AG09309 (cell line): ENCODE measurements at places on chromosomes 11 and 22.

GRCh38 chr11:125637840-125638239 is 12.9 kb downstream of the CHEK1 start:
- no peak for DNase-seq

DNA sequence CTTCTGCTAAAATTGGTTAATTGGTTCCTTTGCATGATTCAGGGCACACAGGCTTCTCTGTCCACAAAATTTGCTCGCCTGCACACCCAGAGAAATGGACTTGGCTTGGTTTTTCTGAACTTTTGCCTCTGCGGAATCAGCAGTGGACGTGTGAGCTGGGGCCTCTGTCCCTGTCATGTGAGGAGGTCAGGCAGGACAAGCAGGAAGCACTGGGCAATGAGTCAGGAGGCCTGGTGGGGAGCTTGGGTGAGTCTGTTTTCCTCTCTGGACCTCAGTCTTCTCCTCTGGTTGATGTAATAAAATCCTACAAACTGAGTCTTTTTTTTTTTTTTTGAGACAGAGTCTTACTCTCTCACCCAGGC is 10.4 kb upstream of the CELSR1 start:
- DNase-seq, result peak; percentile 70

GRCh38 chr22:41198027-41198580 is 7.0 kb upstream of the L3MBTL2 start:
- DNase-seq, result no peak

DNA sequence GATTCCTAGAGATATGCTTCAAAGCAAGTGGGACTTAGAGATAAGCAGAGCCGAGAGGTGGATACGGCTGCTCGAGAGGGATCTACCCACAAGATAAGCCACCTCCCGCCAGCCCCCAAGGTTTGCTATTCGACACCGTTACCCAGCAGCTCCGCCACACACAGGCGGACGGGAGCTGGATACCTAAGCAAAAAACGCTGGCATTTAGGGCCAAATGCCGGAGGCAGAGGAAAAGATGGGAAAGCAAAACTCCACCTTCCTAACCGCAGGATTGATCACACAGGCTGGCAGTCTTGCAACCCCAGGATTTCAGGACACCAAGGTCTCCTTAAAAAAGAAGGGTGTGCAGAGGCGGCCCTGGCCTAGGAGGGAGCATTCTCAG is 709 bp downstream of the FTH1 start:
- no peak for DNase-seq

DNA sequence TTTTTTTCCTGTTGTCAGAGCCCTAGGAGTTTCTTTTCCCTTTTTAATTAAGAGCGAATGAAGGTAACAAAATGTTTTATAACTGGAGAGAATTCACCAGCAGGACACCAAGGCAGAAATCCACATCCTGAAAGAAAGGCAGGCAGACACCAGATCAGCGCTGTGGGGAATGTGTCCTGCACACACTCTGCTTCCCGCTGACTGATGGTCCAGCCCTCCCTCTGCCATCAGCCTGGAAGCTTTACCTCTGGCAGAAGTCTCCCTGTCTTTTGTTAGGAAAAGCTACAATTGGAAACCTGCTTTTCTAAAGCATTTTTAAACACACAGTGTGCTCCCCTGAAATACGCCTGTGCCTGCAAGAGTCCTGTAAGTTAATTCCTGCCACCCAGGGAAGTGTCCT is 638.5 kb downstream of the NTM start:
- DNase-seq, result no peak

- DNase-seq, result no peak
Observed at GRCh38 chr22:38029370-38029769, 27.8 kb upstream of the PICK1 start.

DNA sequence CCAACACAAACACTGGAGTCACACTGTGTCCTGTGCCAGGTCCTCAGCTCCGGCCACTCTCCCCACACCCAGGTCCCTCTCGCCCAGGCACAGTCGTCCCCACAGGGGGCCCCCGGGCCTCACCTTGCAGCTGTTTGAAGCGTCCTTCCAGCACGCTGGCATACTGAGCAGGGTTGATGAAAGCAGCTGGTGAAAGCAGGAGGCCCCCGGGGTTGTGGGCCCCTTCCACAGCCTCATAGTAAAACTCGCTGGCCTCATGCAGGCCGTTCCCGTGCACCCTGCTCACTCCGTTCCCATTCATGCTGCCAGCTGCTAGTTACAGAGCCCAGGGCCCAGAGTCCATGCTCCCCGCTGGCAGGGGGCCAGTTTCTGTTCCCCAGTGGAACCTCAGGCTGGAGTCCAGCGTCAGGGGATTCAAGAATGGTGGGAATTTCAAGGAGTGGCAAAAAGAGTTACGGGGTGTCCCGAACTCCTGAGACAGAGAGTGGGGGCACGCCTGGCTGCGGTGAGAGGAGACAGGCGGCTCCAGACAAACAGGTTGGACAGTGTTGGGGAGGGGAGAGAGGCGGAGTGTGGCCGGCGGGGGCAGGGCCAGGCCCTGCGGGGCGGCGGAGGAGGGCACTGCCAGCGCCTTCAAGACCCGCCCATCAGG is 10.6 kb downstream of the SPTBN2 start:
- DNase-seq, result no peak

DNA sequence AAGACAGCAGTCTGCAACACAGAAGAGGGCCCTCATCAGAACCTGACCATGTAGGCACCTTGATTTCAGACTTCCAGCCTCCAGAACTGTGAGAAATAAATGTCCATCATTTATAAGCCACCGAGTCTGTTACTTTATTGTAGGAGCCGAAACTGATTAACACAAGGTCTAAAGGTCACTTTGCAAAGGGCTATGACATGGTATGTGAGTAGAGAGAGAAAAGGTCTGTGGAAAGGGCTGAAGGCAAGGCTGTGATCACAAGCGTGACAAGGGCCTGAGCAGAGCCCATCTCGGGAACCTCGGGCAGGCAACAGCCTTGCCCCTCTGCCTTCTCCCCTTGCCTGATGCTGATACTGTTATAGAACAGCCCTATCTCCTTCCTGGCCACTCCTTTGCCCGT is 73.4 kb upstream of the TEAD1 start:
- DNase-seq, result no peak

GRCh38 chr11:29876192-29876591 is 140.6 kb downstream of the KCNA4 start:
- DNase-seq, result no peak

GRCh38 chr22:37162221-37163095 is 12.7 kb upstream of the IL2RB start:
- no peak for DNase-seq

- DNase-seq, result no peak
Observed at GRCh38 chr22:37940698-37941376, 12.6 kb downstream of the C22orf23 start.

DNA sequence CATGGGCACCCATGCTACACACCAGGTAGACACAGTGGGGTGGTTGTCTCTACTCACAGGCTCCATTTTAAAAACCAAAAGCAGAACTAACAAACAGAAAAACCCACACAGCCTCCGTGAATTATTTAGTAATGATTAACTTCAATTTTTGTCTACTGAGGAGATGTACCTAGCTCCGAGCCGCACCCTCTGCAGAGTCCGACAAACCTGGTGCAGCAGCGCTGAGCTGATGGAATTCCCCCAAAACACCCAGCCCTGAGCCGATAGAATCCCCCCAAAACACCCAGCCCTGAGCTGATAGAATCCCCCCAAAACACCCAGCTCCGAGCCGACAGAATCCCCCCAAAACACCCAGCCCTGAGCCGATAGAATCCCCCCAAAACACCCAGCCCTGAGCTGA is 927.0 kb downstream of the BRD1 start:
- no peak for DNase-seq

DNA sequence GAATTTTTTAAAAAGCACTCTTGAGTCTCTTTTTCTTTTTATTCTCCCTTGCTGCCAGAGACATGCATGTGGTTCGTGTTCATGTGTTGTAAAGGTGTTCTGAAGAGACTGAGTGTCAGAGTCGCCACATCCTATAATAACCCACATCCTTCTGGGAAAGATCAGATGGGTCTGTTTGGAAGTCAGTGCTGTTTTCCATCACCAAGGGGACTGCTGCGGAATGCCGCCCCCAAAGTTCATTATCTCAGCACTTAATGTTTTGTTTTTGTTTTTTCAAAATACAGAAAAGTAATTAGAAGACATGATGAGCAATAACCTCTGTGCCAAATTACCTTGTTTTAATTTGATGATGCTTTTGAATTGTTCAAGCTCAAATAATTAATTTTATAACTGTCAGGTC is 56.9 kb upstream of the EIF3M start:
- DNase-seq, result no peak

GRCh38 chr22:36285545-36285944 is 32.6 kb downstream of the APOL1 start:
- DNase-seq, result no peak

DNA sequence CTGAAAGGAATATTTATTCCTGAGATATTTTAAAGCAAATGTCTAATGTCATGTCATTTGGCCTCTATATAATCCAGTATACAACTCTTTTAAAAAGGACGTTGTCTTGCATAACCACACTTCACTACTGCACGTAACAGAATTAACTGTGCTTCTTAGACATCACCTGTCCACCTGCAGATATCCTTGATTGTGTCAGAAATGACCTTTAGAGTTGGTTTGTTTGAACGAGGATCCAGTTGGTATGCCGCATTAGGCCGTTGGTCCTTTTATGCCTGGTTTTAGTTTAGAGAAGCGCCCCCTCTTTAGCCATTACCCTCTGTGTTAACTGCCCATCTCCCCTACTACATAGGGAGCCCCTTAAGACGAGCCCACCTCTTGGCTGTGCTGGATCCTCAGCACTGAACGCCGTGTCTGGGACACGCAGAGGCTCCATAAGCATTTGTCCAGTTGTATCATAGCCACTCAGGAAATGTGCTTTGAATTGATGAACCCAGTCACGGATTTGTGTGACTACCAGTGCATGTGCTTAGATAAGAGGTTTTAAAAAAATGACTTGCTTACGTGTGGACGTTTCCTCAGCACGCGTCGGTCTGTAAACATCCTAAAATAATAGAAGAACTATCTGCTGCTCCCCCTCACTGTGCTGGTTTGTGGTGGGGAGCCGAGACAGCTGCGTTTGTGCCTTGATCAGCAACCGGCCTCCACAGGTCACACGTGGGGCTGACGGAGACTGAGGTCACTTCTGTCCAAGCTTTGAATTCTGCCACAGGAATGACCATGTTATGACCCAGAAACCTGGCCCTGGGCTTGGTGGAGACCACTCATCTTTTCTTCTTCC is 4.0 kb downstream of the MICAL2 start:
- no peak for DNase-seq

GRCh38 chr11:67289226-67289650 is at the start of gene ANKRD13D:
Gene ANKRD13D (plus strand): TSS chr11:67289303. CDS start chr11:67289461, 158 bp downstream.
- DNase-seq, result no peak

DNA sequence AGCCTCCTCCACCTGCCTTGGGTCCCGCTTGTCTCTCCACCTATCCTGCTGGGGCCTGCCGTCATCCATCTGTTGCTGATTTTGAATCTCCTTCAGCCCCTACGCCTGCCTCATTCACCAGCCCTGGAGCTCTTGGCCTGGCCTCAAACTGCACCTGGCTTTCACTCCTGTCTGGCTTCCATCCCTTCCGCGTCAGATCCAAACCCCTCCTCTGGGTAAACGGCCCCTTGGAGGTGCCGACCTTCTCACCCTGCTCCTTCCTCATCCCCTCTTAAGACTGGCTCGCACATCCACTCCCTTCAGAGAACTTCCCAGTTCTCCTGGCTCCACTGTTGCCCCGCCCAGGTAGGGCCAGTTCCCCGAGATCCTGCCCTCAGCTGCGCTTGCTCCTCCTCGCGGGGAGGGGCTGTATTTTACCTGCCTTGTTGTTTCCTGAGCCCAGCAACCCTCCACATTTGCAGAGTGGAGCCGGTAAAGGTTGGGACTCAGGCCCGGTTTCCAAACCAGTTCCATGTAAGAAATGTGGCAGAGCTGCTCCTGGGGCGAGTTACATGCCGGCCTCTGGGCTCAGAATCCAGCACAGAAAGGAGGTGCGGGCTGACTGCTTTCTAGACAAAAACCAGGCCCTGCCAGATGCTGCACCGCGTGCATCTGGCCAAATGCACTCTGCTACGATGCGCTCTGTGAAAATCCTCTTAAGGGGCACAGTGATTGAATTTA is 13.9 kb upstream of the SHANK2 start:
- no peak for DNase-seq

DNA sequence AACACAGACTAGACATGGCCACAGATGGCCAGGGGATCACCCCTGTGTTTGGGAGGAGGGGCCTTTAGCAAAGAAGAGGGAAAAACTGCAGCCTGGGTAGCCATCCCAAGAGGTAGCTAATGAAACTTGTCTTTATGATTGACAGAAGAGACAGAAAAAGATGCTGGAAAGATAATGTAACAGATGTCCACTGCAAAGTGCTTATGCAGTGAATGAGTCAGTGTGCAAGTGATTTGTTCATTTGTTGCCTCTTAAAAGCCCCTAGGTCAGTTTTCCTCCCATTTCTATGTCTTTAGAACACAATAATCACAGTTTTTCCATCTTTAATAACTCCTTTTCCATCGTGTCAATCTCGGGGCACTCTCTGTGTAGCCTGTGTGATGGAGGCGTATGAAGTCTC is 57.2 kb downstream of the INSC start:
- DNase-seq, result no peak

DNA sequence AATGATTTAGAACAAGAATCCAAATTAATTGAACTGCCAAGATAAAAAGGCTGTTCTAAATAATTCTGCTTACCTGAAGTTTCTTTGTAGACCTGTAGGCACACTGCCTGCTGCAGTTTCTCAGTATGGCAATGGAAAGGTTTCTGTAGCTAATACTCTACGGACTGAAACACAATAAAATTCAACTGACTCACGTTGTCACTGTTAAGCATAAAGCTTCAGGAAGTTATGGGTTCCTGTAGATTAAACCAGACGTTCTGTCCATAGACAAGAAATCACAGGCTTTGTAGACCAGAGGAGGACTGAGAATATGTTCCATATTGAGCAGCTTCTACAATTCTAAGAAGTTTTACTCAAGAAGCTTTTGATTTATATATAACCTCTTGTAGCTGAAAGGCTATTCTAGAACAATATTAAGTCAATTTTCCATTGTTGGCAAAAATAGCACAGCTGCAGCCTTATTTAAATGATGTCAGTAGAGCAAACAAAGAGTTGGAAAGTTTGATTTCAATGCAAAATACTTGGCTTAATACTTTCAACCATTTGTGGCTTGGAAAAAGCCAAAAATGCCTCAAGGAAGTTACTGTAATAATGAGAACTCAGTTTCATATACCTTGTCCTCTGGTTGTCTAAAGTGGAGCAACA is at the start of gene GLYATL2:
GLYATL2 (minus strand) TSS at position 344 of the 645 bp plus-strand sequence. CDS start 5,092 bp downstream, outside the sequence.
- DNase-seq, result no peak

DNA sequence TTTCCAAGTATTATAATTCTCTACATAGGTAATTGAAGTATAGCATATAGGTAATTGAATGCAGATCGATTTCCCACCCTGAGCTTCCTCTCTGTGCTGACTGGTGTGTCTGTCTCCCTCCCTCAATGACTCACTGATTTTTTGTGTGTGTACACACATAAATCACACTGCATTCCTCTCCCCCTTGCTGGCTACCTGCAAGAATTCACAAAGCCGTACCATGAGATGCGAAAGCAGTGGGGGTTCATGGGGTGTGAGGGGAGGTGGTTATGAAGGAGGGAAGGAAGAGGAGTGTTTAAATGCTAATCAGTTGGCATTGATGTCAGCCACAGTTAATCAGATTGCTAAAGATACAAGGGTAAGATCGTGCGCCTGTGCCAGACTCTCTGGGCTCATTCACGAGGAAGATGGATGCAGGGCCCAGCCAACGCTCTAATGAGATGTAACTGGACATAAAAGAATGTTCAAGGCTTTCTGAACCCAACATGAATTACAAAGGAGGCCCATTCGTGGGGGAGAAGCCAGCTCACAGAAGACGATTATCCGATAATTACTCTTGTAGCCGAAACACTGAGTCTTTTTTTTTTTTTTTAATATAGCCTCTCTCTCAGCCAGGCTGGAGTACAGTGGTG is 107.4 kb downstream of the SEZ6L start:
- DNase-seq, result no peak

- DNase-seq, result no peak
Observed at GRCh38 chr11:15468466-15468865, 353.7 kb downstream of the INSC start.
